ENCODE measurements at places on chromosomes 7 and 10.

- no peak for DNase-seq
Measured at GRCh38 chr7:55457801-55458200, 92.7 kb downstream of the LANCL2 start.

DNA sequence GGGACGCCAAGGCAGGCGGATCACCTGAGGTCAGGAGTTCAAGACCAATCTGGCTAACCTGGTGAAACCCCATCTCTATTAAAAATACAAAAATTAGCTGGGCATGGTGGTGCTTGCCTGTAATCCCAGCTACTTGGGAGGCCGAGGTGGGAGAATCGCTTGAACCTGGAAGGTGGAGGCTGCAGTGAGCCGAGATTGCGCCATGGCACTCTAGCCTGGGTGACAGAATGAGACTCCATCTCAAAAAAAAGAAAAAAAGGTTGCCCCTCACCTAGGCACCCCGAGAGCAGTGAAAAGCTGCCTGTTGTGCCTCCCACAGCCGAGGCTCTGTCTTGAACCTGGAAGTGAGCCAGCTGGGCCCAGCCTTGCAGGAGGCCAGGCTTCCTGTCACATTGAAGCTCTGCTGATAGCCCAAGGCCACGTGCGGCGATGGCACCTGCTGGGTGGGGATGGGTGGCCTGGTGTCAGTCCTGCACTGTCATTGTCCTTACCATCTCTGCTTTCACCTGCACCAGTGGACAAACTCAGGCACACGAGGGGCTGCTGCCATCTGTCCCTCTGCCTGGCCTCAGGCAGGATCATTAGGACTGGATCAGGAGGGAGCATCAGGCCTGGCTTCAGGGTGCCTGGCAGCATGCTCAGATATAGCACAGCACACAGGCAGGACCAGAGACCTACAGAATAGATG is 37.8 kb downstream of the DNAJB12 start:
- no peak for DNase-seq

- DNase-seq = peak; percentile 86
Measured at GRCh38 chr7:101173752-101174244, 6.3 kb downstream of the NAT16 start.

- DNase-seq = no peak
Measured at GRCh38 chr7:141362580-141363435, 188.4 kb upstream of the AGK start.

DNA sequence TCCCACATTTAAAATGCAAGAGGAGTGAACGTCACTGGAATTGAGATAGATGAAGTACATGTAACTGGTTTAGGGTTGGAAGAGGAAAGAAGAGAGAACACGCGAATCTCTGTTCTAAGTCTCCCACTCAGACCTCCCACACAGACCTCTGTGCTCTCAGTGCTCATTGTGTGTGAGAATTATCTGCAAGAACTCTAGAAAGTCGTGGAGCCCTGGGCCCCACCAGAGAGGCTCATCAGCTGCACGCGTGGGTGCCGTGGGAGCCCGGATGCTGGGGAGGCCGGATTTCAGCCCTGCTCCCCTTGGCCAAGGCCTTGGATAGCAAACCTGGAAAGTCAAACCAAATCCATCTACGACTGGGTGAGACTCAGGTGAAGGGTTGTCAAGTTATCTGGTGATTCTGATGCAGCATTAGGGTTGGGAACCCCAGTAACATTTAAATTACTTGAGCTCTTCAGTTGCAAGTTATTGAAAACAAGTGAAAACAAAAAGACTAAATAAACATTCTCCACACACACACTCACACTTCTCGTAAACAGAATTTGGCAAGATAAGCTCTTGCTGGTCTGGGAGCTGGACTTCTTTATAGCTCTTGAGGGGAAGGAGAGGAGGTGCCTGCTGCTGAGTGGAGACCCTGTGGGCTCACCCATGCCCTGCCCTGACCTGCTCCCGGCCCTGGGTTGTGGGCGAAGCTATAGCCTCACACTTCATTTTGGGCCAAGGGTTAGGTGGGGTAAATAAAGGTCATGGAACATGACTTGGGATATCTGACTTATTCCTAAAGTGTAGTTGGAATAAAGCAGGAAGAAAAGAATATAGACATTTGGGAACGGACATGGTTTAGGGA is 250.3 kb downstream of the ADARB2 start:
- no peak for DNase-seq

- DNase-seq = no peak
Measured at GRCh38 chr7:96121752-96122151, 200.1 kb downstream of the SLC25A13 start.

GRCh38 chr7:33076737-33077136 is 14.2 kb upstream of the NT5C3A start:
- no peak for DNase-seq

- DNase-seq = no peak
Measured at GRCh38 chr7:73338321-73338720, 10.4 kb downstream of the FKBP6 start.

DNA sequence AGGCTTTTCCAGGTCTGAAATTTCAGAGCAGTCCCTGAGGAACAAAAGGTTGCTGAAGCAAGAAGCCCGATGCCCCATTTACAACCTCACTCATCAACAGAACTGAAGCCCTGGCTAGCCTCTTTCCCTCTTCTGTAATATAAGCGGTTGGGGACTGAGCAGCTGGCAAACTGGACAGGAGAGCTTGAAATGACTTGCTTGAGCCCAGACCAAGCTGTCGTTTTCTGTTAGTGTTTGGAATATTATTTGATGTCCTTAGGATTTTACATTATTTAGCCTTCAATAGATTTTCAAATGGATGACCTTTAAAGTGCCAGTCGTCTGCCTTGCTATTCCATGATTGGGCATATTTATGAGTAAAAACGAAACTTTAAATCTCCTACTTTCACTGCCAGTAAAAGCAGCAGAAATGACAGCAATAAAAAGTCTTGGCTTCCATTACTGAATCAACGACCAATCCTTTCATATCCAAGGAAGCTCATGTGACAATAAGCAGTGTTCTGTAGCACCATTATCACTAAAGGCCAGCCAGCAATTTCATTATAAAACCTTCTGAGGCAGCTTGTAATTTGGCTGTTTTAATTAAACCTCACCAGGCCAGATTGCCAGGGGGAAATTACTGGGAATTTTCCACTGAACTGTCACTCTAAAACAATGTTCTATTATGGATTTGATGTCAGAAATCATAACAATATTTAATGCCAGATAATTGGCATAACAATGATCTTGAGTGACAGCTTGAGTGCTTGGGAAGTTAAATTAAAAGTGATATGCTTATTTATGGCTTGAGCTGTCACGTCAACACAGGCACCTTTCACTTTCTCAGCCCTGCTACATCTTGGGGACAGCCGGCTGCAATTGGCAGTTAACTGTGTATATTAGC is 85.9 kb downstream of the LSMEM1 start:
- no peak for DNase-seq

DNA sequence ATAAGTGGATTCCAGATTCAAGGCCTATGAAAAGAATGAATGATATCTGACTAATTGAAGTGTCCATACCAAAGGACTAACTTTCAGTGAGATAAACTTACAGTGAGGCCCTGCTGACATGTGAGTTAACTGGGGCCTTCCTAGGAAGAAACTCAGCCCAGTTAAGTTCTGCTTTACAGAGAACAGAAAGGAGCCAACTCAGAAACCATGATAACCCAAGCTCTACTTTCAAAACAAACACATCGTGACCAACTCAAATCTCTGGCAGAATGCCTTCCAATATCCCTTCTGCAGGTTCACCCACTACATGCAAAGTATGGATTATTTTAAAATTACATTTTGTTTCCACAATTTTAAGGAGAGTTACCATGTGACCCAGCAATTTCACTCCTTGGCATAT is 75.8 kb upstream of the MRLN start:
- no peak for DNase-seq

DNA sequence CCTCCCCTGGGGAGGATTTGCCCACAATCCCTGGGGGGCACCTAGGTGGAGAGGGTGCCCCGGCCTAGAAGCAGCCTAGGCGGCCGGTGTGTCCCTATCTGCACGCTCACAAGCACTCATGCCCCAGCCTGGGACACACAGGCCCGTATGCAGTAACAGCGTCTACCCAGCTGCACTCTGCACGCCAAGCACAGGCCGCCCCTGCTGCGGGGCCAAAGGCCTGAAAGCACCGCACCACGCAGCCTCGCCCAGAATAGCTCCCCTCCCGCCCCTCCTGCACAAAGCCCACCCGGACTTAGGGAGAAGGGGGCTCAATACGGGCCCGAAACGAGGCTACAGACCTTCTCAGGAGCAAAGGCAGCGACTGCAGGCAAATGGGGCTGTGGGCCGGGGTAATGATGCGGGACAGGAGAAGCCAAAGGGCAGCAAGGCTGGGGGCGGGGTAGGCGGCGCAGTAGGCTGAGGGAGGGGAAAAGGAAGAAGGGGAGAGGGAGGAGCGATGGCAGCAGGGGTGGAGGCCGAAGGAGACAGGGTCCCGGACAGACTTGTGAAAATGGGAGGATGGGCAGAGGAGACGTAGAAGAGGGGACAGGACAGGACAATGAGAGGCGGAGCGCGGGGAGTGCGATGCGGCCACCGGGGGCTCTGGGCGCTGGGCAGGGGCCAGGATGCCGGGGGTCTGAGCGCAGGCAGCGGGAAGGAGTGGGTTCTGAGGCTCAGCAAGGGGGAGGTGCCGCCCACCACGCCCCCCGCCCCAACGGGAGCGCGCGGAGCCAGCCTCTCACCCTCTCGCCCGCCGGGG is 544 bp downstream of the GPRIN2 start:
- no peak for DNase-seq

- DNase-seq = no peak
Measured at GRCh38 chr7:157300369-157300825, 36.4 kb upstream of the DNAJB6 start.

DNA sequence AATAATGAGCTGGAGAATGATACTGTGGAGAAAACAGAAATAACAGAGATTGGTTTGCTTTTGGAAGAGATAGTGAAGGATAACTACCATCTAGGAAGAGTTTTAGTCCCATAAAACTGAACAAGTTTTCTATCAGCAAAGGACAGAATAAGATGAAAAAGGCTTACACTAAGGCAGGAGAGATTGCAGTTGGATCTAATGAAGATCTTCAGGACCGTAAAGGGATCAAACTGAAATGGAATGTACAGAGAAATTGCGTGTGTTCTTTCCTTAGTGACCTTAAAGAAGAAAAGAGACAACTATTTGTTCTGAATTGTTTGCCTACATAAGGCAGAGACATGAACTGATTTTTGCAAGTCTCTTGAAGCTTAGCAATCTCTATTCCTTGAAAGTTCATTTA is 191.7 kb upstream of the MTPN start:
- DNase-seq = no peak

- no peak for DNase-seq
Measured at GRCh38 chr7:11430112-11430511, 401.9 kb downstream of the THSD7A start.

DNA sequence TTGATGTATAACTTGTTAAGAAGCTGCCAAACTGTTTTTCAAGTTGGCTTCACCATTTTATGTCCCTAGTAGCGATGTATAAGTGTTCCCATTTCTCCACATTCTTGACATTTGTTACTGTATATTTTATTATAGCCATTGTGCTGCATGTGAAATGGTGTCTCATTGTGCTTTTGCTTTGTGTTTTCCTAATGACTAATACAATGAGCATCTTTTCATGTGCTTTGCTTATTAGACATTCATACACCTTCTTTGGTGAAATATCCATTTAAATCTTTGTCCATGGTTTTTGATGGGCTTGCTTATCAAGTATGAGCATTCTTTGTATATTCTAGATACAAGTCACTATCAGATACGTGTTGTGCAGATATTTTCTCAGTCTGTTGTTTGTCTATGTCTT is 203.0 kb downstream of the CCSER2 start:
- no peak for DNase-seq

DNA sequence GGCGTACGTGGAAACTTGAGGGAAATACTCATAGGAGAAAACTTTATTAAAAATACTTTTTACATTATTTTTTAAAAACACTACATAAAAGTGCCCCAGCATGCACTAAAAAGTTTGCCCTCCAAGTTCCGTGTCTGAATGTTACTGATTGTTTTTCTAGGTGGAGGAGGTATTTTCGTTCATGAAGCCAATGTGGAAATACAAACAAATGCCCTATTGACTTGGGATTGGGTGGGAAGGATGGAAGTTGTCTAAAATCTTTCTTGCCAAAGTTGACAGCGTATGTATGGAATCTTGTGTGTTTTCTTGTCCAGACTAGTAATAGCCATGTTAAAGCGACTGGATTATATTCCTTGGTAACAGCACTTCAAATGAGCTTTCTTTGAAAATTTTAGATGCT is 1.2 kb downstream of the PROSER2 start:
- DNase-seq = no peak

GRCh38 chr10:63197344-63198092 is 64.4 kb downstream of the NRBF2 start:
- DNase-seq = no peak

DNA sequence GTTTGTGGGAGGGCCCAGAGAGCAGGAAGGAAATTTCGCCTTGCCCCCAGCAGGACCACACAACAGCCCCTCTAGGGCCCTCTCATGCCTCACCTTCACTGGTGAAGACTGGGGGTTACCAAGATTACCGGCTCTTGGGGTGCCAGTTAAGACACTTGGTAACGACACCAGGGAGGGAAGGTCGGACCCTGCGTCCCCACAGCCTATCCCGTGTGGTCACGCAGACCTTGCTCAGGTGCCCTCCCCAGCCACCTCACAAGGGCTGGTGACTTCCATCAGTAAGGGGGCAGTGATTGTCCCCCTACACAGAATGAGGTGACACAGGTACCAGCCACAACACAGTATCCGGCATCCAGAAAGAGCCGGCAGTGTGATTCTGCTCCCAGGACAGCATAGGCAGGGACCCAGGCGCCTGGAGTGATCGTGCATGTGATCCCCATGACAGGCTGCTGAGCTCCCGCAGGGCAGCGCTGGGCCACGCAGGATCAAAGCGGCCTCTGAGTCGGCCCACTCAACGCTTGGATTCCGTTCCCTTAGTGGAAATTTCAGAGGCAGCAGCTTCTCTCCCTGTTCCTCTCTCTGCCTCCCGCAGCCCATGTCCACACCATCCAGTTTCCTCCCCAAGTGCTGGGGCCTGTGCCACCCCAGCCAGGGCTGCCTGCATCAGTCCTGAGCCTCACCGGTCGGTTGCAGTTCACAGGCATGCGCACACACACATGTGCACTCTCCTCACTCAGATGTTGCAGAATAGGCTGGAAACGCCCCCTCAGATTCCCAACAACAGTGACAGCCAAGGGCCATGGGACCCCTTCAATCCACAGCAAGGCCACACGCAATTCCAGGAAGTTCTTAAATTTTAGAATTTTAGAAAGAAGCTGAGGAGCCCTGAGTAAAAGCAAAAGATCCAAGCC is 35.8 kb downstream of the CAMK2B start:
- DNase-seq = no peak

GRCh38 chr10:34743814-34744213 is 71.3 kb downstream of the PARD3 start:
- no peak for DNase-seq

- no peak for DNase-seq
Measured at GRCh38 chr7:29508608-29509007, 55.0 kb upstream of the PRR15 start.

GRCh38 chr10:126940670-126941310 is 35.6 kb downstream of the DOCK1 start:
- DNase-seq = no peak
